ENCODE measurements at places on chromosomes 7 and 10. TPM values are rescaled to one million over a fixed set of nuclear protein-coding genes. Genes with fewer than 3 reads are reported as not detected.
A peak's percentile ranks its signal among the peaks of the same experiment; 100 is the strongest.

The TMEM236 gene
- total RNA-seq: 1.3 TPM

GRCh38 chr7:80135309-80136104 is 876 bp downstream of the GNAI1 start:
- DNase-seq: no peak

DNA sequence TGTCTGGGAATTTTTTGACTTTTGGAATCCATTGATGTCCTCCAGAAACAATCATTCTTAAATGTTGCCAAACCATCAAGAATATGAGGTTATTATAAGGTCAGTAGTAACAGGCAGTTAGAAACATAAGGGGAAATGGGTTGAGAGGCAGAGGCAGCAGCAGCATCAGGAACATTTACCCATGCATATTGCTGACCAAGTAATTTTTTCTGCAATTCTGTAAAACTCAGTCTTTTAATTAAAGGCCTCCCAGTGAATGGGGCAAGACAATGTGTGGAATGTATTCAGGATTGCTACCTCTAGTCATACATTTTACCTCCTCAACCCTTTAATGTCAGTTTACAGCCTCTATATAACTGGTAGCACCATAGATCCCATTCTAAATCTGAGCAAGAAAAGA is 66.5 kb upstream of the SKAP2 start:
- DNase-seq: no peak

- no peak for DNase-seq
Observed at GRCh38 chr10:127376071-127376470, 173.0 kb upstream of the NPS start.

The ZNF277 gene
- 20.6 TPM for total RNA-seq

The CHST3 gene
- 6.1 TPM for total RNA-seq

DNA sequence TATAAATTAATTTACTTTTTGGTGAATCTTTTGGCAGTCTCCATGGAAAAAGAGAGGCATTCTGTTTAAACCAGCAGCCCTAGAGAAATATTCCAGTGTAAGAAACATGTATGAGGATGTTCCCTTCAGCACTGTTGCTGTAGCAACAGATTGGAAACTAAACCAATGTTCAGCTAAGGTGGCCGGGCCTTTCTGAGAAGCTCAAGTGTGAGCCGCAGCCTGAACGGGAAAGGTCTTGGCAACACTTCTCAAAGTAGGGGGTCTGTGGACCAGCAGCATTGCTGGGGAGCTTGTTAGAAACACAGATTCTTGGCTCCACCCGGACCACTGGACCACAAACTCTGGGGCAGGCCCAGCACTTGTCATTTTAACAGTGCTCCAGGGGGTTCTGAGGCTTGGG is 36.2 kb downstream of the RAMP3 start:
- peak; percentile 42 for DNase-seq

GRCh38 chr7:44188480-44189225 is 586 bp downstream of the GCK start:
- DNase-seq: no peak

- no peak for DNase-seq
Observed at GRCh38 chr7:33868166-33868565, 37.2 kb upstream of the BMPER start.

All from spleen (tissue), 13 donors.